ENCODE measurements at places on chromosomes 2 and 18.

- DNase-seq: no peak
- peaks cover 31% of the 10 kb centered on the region for H3K4me1 ChIP-seq
- H3K36me3 ChIP-seq: peaks cover 22% of the 10 kb centered on the region
- peak overlapping the region; percentile 92 for H3K4me3 ChIP-seq
- peak overlapping the region; percentile 99 for H3K27ac ChIP-seq
Measured at GRCh38 chr18:9334973-9335696, 562 bp downstream of the TWSG1 start.

DNA sequence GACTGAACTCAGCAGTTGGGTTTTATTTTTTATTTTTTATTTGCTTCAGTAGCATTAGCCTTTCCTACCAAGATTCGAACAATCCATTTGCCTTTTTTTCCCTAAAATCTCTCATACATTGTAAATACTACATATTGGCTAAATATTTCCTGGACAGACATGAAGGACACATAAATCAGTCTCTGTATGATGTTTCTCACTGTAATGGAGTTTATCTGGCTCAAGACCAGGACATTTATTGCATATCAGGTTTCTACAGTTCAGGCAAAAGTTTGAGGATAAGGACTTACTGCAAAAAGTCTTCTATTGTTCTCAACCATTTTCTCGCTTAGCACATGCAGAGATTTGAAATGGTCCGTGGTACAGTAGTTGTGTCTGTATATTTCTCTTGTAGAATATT lies 3.3 kb downstream of the CLUL1 start:
- no peaks in the 10 kb centered on the region for H3K27me3 ChIP-seq
- H3K36me3 ChIP-seq: no peaks in the 10 kb centered on the region
- DNase-seq: no peak
- no peaks in the 10 kb centered on the region for H3K4me1 ChIP-seq
- no peak overlapping the region for H3K4me3 ChIP-seq
- no peak overlapping the region for H3K27ac ChIP-seq

- no peak overlapping the region for H3K4me3 ChIP-seq
- no peaks in the 10 kb centered on the region for H3K4me1 ChIP-seq
- H3K27me3 ChIP-seq: no peaks in the 10 kb centered on the region
Measured at GRCh38 chr2:8661235-8661634, 20.6 kb upstream of the ID2 start.

- H3K27ac ChIP-seq: peak overlapping the region; percentile 43
- DNase-seq: peak; percentile 87
- H3K36me3 ChIP-seq: peaks cover 24% of the 10 kb centered on the region
- H3K4me3 ChIP-seq: peak overlapping the region; percentile 43
- H3K27me3 ChIP-seq: no peaks in the 10 kb centered on the region
Measured at GRCh38 chr2:74502720-74503505, 3.5 kb upstream of the LBX2 start.

DNA sequence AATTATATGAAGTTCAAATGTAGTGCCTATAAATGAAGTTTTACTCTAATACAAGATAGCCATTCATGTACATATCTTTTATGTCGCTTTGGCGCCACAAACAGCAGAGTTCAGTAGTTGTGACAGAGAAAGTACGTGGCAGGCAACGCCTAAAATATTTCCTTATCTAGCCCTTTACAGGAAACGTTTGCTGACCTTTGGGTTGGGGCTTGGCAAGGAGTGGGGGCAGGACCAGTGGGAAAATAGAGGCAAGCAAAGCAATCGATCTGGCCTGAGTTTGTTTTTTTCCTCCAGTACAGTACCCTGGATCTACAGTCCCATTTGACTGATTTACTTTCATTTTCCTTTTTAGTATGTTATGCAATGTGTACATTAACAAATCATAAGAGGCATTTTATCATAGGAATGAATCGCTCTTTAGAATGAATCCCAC lies 13.1 kb downstream of the CCDC68 start:
- no peak for DNase-seq
- no peaks in the 10 kb centered on the region for H3K27me3 ChIP-seq
- H3K4me3 ChIP-seq: peak overlapping the region; percentile 47
- no peaks in the 10 kb centered on the region for H3K4me1 ChIP-seq
- no peak overlapping the region for H3K27ac ChIP-seq

GRCh38 chr2:144376460-144376859 lies 143.5 kb downstream of the ZEB2 start:
- H3K27me3 ChIP-seq: no peaks in the 10 kb centered on the region
- H3K4me1 ChIP-seq: no peaks in the 10 kb centered on the region

- no peak overlapping the region for H3K4me3 ChIP-seq
- H3K27ac ChIP-seq: no peak overlapping the region
- H3K4me1 ChIP-seq: no peaks in the 10 kb centered on the region
- no peak for DNase-seq
Measured at GRCh38 chr18:3162181-3162580, 57.6 kb downstream of the MYOM1 start.

GRCh38 chr2:185785156-185785555 lies 46.6 kb downstream of the FSIP2 start:
- H3K36me3 ChIP-seq: no peaks in the 10 kb centered on the region
- no peaks in the 10 kb centered on the region for H3K4me1 ChIP-seq
- H3K4me3 ChIP-seq: no peak overlapping the region
- H3K27ac ChIP-seq: no peak overlapping the region
- no peaks in the 10 kb centered on the region for H3K27me3 ChIP-seq

- H3K27ac ChIP-seq: no peak overlapping the region
- DNase-seq: peak; percentile 61
- no peak overlapping the region for H3K4me3 ChIP-seq
- H3K27me3 ChIP-seq: no peaks in the 10 kb centered on the region
- peaks cover 90% of the 10 kb centered on the region for H3K36me3 ChIP-seq
- H3K4me1 ChIP-seq: no peaks in the 10 kb centered on the region
Measured at GRCh38 chr2:3459185-3460015, 59.9 kb downstream of the ADI1 start.

DNA sequence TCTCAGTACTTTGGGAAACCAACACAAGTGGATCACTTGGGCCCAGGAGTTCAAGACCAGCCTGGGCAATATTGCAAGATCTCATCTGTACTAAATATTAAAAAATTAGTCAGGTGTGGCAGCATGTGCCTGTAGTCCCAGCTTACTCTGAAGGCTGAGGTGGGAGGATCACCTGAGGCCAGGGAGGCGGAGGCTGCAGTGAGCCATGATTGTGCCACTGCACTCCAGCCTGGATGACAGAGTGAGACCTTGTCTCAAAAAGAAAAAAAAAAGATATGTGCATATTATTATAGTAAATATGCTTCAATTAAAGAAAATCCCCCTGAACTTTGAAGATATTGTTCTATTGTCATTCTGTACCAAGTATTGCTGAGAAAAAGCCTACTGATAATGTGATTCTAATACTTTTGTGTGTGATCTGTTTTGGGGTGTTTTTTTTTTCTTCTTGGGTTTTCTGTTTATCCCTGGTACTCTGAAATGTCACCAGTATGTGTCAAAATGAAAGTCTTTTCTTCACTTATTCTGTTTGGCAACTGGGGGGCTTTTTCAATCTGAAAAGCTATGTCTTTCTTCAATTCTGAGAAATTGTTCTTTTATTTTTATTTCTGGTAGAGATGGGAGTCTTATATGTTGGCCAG lies 13.2 kb downstream of the NEURL3 start:
- no peaks in the 10 kb centered on the region for H3K36me3 ChIP-seq
- H3K27ac ChIP-seq: no peak overlapping the region
- no peaks in the 10 kb centered on the region for H3K4me1 ChIP-seq
- H3K4me3 ChIP-seq: no peak overlapping the region
- peaks cover 2% of the 10 kb centered on the region for H3K27me3 ChIP-seq

DNA sequence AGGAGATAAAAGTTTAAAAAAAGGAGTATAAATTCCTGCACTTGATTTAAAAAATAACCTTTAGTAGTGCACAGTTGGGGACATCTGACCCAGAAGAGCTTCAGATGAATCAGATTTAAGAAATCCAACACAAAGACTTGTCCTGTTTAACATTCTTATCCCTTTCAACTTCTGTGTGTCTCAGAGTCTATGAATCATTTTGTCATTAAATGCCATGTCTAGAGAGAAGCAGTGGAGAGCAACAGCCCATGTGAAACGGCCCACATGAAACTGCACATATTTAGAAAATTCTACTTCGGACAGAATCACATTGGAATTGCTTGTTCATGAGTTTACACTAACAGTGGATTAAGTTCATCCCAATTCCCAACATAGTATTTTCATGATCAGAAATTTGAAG lies 278.6 kb downstream of the SLC8A1 start:
- no peak for DNase-seq
- no peak overlapping the region for H3K27ac ChIP-seq
- H3K4me3 ChIP-seq: no peak overlapping the region
- H3K4me1 ChIP-seq: no peaks in the 10 kb centered on the region
- H3K27me3 ChIP-seq: no peaks in the 10 kb centered on the region

- H3K36me3 ChIP-seq: peaks cover 71% of the 10 kb centered on the region
- H3K4me1 ChIP-seq: no peaks in the 10 kb centered on the region
- DNase-seq: no peak
- H3K4me3 ChIP-seq: no peak overlapping the region
- H3K27me3 ChIP-seq: no peaks in the 10 kb centered on the region
- H3K27ac ChIP-seq: no peak overlapping the region
Measured at GRCh38 chr2:73448856-73449255, 63.2 kb downstream of the ALMS1 start.

GRCh38 chr2:128564551-128564950 lies 245.9 kb upstream of the HS6ST1 start:
- DNase-seq: no peak
- H3K4me3 ChIP-seq: no peak overlapping the region
- H3K4me1 ChIP-seq: peaks cover 17% of the 10 kb centered on the region

Data from tibial artery (tissue), 4 donors.